Stimulated activated CD4-positive, alpha-beta T cell treated with anti-CD3 and anti-CD28 coated beads, Interleukin-1b, Interleukin-23, amount 100 ng/mL, for 1 hour (primary cell): ENCODE measurements at places on chromosomes 5 and 9.

DNA sequence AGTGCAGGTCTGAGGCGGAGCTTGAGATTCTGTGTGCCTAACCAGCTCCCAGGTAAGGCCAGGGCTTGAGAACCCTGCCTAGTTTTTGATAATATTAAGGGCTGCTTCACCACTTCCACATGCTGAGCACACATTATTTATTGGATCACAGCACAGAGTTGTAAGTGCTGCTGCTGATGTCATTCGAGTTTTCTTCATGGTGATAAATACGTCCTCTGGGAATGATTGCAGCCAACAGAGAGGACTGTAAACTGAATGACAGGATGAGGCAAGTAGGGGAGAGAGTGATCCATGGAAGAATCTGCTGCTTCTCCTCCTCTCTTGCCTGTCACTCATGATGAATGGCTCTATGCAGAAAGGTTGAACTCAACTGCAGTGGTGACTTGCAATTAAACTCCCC, 77.9 kb upstream of the VPS13A start:
- no peak for DNase-seq

GRCh38 chr9:13352451-13352979, 73.0 kb upstream of the MPDZ start:
- no peak for DNase-seq

GRCh38 chr9:121073038-121073437, 1.7 kb upstream of the CNTRL start:
- DNase-seq, result no peak

- DNase-seq, result no peak
These were observed 8.5 kb downstream of the NEK6 start for GRCh38 chr9:124266139-124266825.

DNA sequence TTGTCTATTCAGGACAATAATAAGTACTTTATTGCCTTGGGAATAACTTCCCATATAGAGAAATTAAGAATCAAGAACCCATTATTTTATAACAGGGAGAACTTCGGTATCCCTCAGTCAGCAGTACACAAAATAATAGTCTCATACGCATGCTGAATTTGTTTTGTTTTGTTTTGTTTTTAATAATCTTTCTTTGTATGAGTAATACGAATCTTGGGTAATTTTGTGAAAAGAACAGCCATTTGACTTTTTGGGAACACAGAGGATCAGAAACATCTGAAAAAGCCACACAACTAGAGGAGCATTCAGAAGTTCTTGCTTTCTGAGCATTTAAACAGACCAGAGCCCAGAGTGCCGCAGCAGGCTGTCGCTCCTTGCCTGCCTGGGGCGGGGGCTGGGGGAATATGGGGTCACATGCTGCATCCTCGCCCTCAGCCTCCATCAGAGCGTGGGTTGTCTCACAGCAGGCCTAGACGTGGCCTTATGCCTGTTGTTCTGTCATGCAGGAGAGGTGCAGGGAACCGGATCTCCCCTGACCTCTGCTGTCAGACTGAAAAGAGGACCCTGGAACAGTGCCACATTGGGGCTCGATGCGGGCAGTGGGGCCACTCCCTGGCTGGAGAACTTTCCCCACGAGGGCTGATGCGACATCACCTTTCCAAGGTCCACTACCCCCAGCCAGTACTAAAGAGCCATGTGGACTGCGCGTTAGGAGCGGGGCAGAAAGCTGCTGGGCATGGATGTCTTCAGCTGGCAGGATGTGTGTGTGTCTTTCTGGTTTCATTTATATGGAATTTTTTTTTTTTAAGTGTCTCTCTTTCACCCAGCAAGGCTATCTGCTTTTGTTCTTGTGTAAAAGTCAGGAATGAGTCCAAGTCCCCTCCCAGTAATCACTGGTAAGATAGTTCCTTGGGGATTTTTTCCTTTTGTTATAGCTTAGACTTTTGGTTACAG, 133.4 kb upstream of the OTULINL start:
- DNase-seq, result no peak

- no peak for DNase-seq
These were observed 9.9 kb downstream of the RBM27 start for GRCh38 chr5:146213210-146213826.

- DNase-seq, result no peak
These were observed 42.7 kb downstream of the ZFAND5 start for GRCh38 chr9:72322259-72322658.

- DNase-seq, result no peak
These were observed 3.8 kb upstream of the SYNPO start for GRCh38 chr5:150636391-150637244.

DNA sequence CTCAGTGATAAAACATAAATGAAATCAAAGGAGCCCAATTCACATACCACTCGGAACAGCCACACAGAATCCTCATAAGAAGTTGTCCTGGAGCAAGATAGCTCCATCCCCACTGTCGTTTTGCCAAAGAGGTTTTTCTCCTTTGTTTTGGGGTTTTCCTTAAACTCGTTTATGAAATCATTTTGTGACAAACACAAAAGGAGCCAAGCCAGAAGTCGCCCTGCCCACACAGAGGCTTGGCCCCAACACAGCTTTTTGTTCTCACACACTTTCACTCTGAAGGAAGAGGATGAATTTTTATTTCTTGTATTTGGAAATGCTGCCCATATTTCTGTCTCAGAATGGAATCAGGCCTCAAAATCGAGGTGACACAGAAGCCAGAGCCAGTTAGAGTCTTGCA, 113.4 kb downstream of the HSD17B3 start:
- no peak for DNase-seq

- DNase-seq, result no peak
These were observed 425.3 kb downstream of the CSNK1G3 start for GRCh38 chr5:123937230-123937629.

DNA sequence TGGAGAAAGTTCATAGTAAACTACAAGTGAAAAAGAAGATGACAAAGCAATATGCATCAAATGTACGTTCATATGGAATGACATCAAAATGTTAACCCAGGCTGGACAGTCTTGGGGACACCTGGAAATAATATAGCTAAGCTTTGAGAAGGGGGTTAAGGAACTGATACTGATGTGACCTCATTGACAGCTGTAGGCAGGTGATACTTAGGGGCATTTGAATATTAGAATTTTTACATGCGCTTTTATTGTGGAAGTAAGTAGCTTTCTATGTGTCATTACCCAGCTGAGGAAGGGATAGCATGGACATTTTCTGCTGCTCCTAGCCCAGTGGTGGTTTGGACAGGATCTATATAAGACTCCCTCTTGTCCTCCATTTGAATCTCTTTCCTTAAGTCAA, 299.7 kb downstream of the CWC27 start:
- no peak for DNase-seq

- DNase-seq, result no peak
These were observed 8.7 kb upstream of the CORO2A start for GRCh38 chr9:98201102-98201501.

GRCh38 chr9:33950371-33950770, 98.3 kb downstream of the UBAP2 start:
- no peak for DNase-seq

GRCh38 chr9:77005216-77005615, 14.2 kb upstream of the FOXB2 start:
- DNase-seq, result no peak

DNA sequence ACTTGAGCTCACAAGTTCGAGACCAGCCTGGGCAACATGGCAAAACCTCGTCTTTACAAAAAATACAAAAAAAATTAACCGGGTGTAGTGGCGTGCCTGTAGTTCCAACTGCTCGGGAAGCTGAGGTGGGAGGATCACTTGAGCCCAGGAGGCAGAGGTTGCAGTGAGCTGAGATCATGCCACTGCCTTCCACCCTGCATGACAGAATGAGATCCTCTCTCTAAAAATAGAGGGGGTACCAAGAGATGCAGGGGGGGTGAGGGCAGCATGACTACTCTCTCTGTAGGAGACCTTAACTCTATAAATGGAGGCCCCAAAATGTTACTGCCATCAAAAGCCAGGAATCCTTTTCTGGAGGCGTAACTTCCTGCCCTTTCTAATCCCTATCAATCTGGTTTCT, 243.9 kb downstream of the DOCK8 start:
- no peak for DNase-seq

GRCh38 chr5:10709409-10709808, 51.6 kb downstream of the DAP start:
- DNase-seq, result no peak

DNA sequence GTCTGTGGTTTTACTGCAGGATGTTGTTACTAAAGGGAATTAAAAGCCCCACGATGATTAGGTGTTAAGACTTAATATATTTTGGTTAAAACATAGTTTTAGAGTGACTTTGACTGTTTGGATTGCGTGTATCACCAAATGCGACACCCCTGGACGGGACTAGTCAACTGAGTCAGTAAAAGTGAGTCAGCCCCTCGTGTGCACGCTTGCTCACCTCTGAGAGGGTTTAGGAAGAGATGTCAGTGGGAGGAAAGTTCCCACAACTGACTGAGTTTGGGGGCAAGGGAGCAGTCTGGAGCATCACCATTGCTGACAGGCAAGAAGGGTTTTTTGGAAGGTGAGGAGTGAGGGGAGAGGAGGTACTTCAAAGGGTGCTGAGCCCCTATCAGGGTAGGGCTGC, 14.4 kb upstream of the DMRT3 start:
- no peak for DNase-seq

DNA sequence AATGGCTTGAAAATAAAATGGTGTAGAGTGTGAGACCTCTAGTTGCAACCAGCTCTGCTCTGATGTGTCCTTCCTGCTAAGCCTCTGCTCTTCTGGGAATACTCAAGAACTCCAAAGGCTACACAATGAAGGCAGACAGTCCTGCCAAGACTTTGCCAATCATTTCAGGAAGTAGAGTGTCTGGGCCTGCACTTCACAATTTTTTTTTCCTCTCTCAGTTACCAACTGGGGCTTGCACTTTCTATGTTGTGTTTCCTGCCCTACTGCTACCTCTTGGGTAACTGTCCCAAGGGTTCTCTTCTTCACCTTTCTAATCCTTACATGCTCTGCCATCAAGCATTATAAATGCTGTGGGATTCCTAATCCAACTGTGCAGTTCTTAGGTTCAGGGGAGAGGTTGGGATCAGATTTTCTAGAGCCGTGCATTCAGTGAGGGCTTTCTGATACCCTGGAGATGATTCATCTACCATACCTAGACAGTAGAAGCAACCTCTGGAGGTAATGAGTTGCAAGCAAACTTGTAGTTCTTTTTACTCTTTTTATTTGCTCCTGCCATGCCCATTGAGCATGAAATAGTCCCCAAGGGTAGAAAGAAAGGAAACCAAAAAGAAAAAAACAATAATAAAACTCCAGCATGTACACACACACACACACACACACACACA, 365.9 kb downstream of the MLLT3 start:
- DNase-seq, result no peak

- no peak for DNase-seq
These were observed 67.3 kb upstream of the GRAMD2B start for GRCh38 chr5:126355940-126356339.

DNA sequence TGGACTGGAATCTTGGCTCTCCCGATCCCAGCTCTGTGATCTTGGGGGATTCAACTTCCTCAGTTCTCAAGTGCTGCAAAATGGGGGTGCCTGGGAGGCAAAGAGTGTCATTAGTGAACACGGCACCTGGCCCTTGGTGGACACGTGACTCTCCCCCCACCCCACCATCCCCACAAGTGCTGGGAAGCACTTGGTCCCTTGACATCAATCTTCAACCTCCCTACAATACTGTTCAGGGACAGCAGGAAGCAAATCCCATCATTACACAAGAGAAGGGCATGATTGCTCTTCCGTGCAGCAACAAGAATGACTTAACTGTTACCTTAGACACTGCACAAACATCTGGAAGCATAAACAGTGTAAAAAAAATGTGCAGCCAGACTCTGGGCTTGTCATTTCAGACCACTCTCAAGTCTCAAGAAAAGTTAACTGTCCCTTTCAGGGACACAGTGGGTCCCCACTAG, 61.4 kb downstream of the PSMB7 start:
- no peak for DNase-seq

GRCh38 chr9:108290839-108291585, 564.8 kb downstream of the ACTL7B start:
- no peak for DNase-seq

GRCh38 chr9:4866239-4866969, 73.7 kb downstream of the RCL1 start:
- DNase-seq, result no peak

DNA sequence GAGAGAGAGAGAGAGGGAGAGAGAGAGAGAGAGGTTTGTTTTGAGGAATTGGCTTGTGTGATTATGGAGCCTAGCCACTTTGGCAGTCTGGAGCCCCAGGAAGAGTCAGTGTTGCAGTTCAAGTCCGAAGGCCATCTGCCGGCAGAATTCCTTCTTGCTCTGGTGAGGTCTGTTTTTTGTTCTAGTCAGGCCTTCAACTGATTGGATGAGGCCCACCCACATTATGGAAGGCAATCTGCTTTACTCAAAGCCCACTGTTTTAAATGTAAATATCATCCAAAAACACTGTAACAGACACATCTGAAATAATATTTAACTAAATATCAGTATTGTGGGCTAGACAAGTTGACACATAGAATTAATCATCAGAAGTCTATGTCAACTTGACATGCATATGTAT, 11.4 kb upstream of the GRM6 start:
- no peak for DNase-seq

- no peak for DNase-seq
These were observed 14.8 kb upstream of the IQGAP2 start for GRCh38 chr5:76388236-76388635.

- no peak for DNase-seq
These were observed 395.8 kb downstream of the KDM4C start for GRCh38 chr9:7153566-7153965.

DNA sequence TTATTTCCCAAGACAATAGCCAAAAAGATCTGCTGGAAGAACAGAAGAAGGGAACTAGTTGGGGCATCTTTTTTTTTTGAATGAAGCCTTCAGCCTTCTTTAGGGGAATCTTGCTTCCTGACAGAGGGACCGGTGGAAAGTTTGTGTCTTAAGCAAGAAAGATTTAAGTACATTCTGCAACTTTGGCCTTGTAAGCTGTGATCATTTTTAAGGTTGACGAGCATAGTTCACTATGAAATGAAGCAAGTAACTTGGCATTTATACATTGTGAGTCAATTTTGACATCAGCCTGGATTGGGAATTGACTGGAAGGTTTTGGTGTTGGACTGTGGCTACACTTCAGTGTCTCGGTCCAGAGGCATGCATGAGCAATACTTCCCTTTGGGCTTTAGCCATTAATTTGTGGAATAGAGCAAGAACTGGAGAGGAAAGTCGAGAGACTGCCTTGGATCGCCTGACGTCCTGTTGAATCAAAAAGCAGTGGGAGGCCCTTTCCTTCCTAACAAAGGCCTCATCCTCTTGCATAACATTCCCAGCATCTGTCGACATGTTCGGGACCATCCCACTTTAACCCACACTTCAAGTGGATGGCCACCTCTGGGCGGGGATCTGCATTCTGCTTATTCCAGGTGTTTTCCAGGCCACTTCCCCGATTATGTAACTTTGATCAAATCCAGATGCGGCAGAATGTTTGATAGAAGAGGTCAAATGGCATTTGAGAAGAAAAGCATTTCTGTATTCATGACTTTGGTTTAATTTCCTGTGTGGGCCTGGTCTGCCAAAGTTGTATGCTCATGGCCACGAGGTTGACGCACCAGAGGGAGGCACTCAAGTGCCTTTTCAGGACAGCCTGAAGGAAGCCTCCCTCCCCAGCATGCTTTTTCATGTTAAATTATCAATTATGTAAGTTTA, 12.5 kb downstream of the ABL1 start:
- no peak for DNase-seq
